Mesothelial cell of epicardium (in vitro differentiated cells): ENCODE measurements at places on chromosomes 2 and 18. TPM values are rescaled to one million over a fixed set of nuclear protein-coding genes. Genes with fewer than 3 reads are reported as not detected.

AAK1 gene
- 65.4 to 70.7 TPM (median 66.4 TPM) in 3 replicates for total RNA-seq

TBR1 gene
- total RNA-seq, result 0.09 to 0.13 TPM in 2 of 3 replicates, not detected in the other

NPPC gene
- 0.72 to 0.80 TPM (median 0.73 TPM) in 3 replicates for total RNA-seq

NPAS2 gene
- 3.6 to 5.4 TPM (median 5.2 TPM) in 3 replicates for total RNA-seq

QPCT gene
- 0.16 to 0.45 TPM (median 0.36 TPM) in 3 replicates for total RNA-seq

LHCGR gene
- total RNA-seq, result 0.13 TPM in 1 of 3 replicates, not detected in the others

BMP10 gene
- total RNA-seq, result 0.13 TPM in 1 of 3 replicates, not detected in the others

PIEZO2 gene
- 36.7 to 43.7 TPM (median 40.9 TPM) in 3 replicates for total RNA-seq

BOLL gene
- not detected in 3 replicates for total RNA-seq

MC2R gene
- total RNA-seq, result not detected in 3 replicates

ZNF892 gene
- 16.7 to 17.2 TPM (median 17.0 TPM) in 3 replicates for total RNA-seq

RNU2-63P gene
- total RNA-seq, result 10.0 to 14.8 TPM (median 13.0 TPM) in 3 replicates

GPR45 gene
- not detected in 3 replicates for total RNA-seq

TXNDC2 gene
- 0.29 TPM in 1 of 3 replicates, not detected in the others for total RNA-seq

UPP2 gene
- not detected in 3 replicates for total RNA-seq

SIX2 gene
- 0.11 TPM in 1 of 3 replicates, not detected in the others for total RNA-seq

DES gene
- total RNA-seq, result 33.0 to 38.5 TPM (median 37.0 TPM) in 3 replicates

NTSR2 gene
- not detected in 3 replicates for total RNA-seq

ALKAL2 gene
- 0.50 to 1.4 TPM (median 1.1 TPM) in 3 replicates for total RNA-seq

MCM6 gene
- 29.3 to 30.2 TPM (median 29.6 TPM) in 3 replicates for total RNA-seq

UNC50 gene
- 43.9 to 45.0 TPM (median 44.6 TPM) in 3 replicates for total RNA-seq

TAF4B gene
- total RNA-seq, result 3.7 to 4.2 TPM (median 3.8 TPM) in 3 replicates

OTOF gene
- 0.16 to 0.40 TPM (median 0.25 TPM) in 3 replicates for total RNA-seq

HOXD12 gene
- total RNA-seq, result 0.27 to 0.40 TPM (median 0.27 TPM) in 3 replicates

DGKD gene
- 52.8 to 64.5 TPM (median 57.0 TPM) in 3 replicates for total RNA-seq

LCT gene
- 0.05 TPM in 1 of 3 replicates, not detected in the others for total RNA-seq

ANKRD30BL gene
- total RNA-seq, result not detected in 3 replicates

LINC00305 gene
- total RNA-seq, result not detected in 3 replicates

AGFG1 gene
- total RNA-seq, result 59.3 to 62.5 TPM (median 60.9 TPM) in 3 replicates

LYPD6 gene
- 16.2 to 17.4 TPM (median 16.6 TPM) in 3 replicates for total RNA-seq

KYNU gene
- total RNA-seq, result 0.09 to 0.23 TPM (median 0.20 TPM) in 3 replicates

ATP9B gene
- total RNA-seq, result 45.4 to 52.0 TPM (median 49.4 TPM) in 3 replicates

ASNSD1 gene
- 37.5 to 41.0 TPM (median 40.1 TPM) in 3 replicates for total RNA-seq

FAM228A gene
- 1.1 to 1.4 TPM (median 1.4 TPM) in 3 replicates for total RNA-seq

GLS gene
- 185 to 192 TPM (median 190 TPM) in 3 replicates for total RNA-seq

FKBP1B gene
- total RNA-seq, result 14.6 to 18.0 TPM (median 16.9 TPM) in 3 replicates

PTPRM gene
- 71.3 to 82.1 TPM (median 72.7 TPM) in 3 replicates for total RNA-seq

KDSR gene
- total RNA-seq, result 47.0 to 52.8 TPM (median 52.3 TPM) in 3 replicates

PARD3B gene
- total RNA-seq, result 20.4 to 23.7 TPM (median 23.4 TPM) in 3 replicates

FLACC1 gene
- 0.78 to 1.2 TPM (median 1.1 TPM) in 3 replicates for total RNA-seq

SLC19A3 gene
- 11.3 to 11.9 TPM (median 11.4 TPM) in 3 replicates for total RNA-seq

DOCK10 gene
- 2.2 to 3.3 TPM (median 2.4 TPM) in 3 replicates for total RNA-seq

GREB1L gene
- total RNA-seq, result 23.0 to 25.5 TPM (median 25.3 TPM) in 3 replicates

TIGD1 gene
- total RNA-seq, result 11.0 to 12.2 TPM (median 11.2 TPM) in 3 replicates

SH2D6 gene
- 0.35 to 0.79 TPM (median 0.38 TPM) in 3 replicates for total RNA-seq

EMX1 gene
- 0.09 TPM in 2 of 3 replicates, not detected in the other for total RNA-seq

BCL2 gene
- 8.4 to 9.3 TPM (median 8.5 TPM) in 3 replicates for total RNA-seq

DYNAP gene
- total RNA-seq, result not detected in 3 replicates

CHRND gene
- not detected in 3 replicates for total RNA-seq

STARD6 gene
- not detected in 3 replicates for total RNA-seq

UGT1A6 gene
- total RNA-seq, result not detected in 3 replicates
